ENCODE measurements at places on chromosomes 5 and 9. TPM values are rescaled to one million over a fixed set of nuclear protein-coding genes. Genes with fewer than 3 reads are reported as not detected.

Gene KIF4B
- not detected for total RNA-seq

Gene PPIC
- total RNA-seq: not detected

Gene INSL4
- not detected for total RNA-seq

Gene MYORG
- 3.5 TPM for total RNA-seq

Gene TMEM245
- 19.3 TPM for total RNA-seq

- ATAC-seq: no peak
These were observed 7.7 kb upstream of the CEP72 start for GRCh38 chr5:604391-604831.

- ATAC-seq: no peak
These were observed 1.5 kb downstream of the SH3GLB2 start for GRCh38 chr9:129026442-129027223.

GRCh38 chr5:126972062-126972895, 58.1 kb downstream of the MARCHF3 start:
- peak; percentile 54 for ATAC-seq

GRCh38 chr9:129626625-129627284, 792 bp downstream of the NTMT1 start:
- ATAC-seq: peak; percentile 30

DNA sequence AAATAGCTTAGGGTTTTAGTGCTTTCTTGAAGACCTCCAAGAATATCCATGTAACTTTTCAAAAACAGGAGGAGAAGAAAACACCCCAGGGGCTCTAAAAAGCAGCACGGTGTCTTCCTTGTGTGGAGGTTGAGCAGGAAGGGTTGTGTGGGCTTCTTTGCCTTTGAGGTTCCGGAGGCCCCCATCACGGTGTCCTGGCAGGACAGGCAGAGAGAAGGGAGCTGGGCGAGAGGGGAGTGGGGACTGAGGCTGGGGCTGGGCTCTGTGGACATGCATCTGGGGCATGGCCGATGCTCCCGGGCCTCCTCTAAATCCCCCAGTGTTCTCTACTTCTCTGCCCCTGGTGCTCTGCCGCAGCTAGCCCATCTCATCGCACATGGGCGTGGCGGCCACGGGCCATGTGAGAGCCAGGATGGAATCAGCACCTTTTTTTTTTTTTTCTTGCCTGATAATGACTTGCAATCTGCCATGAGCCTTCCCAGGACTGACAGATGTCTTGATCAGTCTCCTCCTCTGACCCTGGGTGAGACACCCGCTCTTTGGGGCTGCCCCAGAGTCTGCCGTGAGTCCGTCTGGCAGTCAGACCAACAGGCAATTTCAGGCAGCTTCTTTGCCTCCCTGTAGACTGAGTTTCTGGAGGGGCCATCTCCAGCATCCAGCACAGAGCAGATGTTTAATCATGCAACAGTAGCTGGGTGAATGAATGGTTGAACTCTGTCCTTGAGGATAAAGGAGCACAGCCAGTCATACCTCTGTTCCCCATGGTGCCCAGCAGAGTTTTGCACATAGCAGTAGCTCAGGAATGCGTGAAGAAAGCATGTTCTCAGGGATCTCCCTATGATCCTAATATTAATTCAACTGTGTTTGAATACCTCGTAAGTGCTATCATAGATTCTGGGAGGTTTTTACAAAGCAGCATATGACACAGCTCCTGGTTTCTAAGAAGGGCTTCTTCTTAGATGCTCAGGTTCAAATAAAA, 12.1 kb downstream of the CXCL14 start:
- ATAC-seq: no peak

GRCh38 chr5:135204151-135204600, 170.1 kb upstream of the PITX1 start:
- ATAC-seq: no peak
